ENCODE measurements at places on chromosomes 5 and 9.

GRCh38 chr5:35136386-35136785, 88.6 kb upstream of the AGXT2 start:
- DNase-seq, result no peak

- no peak for DNase-seq
These were observed 446.8 kb downstream of the CCDC171 start for GRCh38 chr9:15999422-16000339.

DNA sequence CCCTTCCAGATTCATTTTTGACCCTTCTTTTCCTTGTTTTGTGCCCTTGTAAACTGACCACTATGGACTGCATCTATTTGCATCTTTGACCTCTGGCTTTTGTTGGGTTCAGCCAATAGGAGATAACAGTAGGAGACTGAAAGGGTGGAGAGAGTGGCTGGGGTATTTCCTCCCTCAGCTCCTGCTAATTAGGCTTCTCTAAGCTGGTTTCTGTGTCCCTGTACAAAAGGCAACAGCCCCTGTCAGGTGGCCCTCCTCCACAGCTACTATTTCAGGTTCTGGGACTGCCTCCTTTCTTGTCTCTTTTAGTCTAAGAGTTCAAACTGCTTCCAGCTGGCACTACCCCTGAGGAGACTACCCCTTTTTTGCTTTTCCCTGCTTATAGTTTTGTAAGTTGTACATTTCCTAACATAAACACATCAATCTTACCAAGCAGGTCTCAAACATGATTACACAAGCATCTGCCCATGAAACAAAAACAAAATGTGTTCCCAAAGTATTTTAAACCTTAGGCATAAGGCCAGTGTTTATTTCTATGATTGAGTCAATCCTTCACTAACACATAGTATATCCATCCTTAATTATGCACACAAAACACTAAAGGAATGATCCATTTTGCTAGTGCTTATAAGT, 262.0 kb upstream of the TRPM3 start:
- no peak for DNase-seq

- no peak for DNase-seq
These were observed 855 bp downstream of the MCC start for GRCh38 chr5:113487416-113487780.

DNA sequence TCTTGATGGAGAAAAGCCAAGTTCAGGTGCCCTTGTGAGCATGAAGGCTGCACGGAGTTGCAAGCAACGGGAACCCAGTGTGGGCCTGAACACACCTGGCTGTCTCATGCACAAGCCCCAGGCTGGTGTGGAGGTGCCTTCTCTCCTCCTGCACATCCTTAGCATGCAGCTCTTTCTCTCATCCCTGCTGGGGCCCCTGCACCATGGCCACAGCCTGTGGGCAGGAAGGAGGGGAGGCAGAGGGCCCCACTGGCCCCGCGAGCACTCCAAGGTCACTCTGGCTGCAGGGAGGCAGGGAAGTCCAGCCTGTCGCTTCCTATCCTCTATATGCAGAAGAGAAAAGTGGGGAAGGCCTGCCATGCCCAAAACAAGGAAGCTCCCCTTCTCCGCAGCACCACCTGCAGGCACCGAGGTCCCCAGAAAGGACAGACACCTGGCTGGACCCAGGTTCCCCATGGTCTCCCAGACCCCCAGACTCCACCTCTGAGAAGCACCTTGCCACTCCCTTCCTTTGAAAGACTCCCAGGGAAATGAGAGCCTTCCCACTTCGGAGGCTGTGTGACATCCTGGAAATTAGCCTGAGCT, 18.6 kb downstream of the STKLD1 start:
- no peak for DNase-seq

DNA sequence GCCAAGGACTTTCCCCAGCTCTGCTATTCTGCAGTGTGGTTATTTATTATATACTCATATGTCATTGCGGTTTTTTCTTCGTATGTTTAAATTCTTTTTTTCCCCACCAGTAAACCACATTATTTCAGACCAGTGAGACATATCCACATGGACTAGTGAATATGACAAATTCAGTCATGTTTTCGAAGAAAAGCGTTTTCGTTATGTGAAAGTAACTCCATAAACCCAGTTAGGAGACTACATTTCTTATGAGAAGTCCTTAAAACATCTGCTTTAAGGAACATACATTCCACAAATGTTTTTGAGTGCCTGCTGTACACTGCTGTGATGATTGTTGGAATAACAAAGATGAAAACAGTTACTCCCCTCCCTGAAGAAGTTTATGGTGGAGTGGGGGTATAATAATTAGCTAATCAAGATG, 591.8 kb upstream of the CLINT1 start:
- DNase-seq, result no peak

GRCh38 chr5:58933891-58934628, 351.2 kb downstream of the RAB3C start:
- DNase-seq, result peak; percentile 17

- no peak for DNase-seq
These were observed 90.7 kb downstream of the RCL1 start for GRCh38 chr9:4883326-4883873.

DNA sequence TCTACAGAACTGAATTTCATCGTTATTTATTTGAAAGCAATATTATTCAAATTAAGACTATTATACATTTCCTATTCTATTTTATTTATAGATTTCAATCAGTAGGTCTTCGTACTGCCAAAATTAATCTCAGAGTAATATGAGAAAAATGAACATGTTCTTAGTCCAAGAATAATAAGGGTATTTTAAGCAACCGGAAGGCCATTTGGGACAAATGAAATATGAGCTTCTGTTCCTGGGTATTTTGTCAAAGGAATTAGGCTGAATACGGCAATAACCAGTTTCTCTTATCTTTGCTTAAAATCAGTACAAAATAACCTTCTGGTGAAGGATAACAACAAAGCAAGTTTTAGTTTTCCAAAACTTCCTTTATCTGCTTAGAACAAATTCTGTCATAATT, 410.3 kb upstream of the PRR16 start:
- DNase-seq, result no peak

- DNase-seq, result no peak
These were observed 680 bp downstream of the GPX8 start for GRCh38 chr5:55160493-55161209.

Data from stimulated activated CD4-positive, alpha-beta T cell treated with anti-CD3 and anti-CD28 coated beads, Interleukin-4, amount 100 ng/mL, for 4 hours (primary cell).